ENCODE measurements at places on chromosomes 1 and 21. TPM values are rescaled to one million over a fixed set of nuclear protein-coding genes. Genes with fewer than 3 reads are reported as not detected.

GRCh38 chr1:116997066-116997465, 4.5 kb upstream of the CD101 start:
- no peaks in the 10 kb centered on the region for H3K4me1 ChIP-seq
- no peak for DNase-seq
- H3K36me3 ChIP-seq: no peaks in the 10 kb centered on the region
- peak overlapping the region; percentile 48 for H3K27ac ChIP-seq
- H3K27me3 ChIP-seq: no peaks in the 10 kb centered on the region

DNA sequence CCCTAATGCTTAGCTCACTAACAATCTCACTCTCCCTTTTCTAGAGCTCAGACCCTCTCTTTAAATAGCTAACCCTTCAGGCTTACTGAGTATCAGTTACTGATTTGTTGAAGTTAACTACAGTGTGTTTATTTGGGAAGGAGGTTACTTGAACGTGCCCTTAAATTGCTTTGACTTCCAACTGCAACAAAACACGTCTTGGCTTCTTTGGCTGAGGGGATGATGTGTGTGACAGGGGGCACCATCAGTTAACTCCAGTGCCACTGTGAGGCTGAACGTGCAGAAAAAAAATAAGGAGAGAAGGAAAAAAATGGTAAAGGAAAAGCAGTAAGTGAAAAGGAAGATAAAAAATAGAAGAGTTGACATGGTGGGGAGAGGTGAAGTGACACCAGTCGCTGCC, 75.1 kb upstream of the NRIP1 start:
- H3K27me3 ChIP-seq: no peaks in the 10 kb centered on the region
- DNase-seq: no peak
- peaks cover 37% of the 10 kb centered on the region for H3K4me1 ChIP-seq
- no peaks in the 10 kb centered on the region for H3K36me3 ChIP-seq
- no peak overlapping the region for H3K4me3 ChIP-seq
- H3K27ac ChIP-seq: peak overlapping the region; percentile 72

DNA sequence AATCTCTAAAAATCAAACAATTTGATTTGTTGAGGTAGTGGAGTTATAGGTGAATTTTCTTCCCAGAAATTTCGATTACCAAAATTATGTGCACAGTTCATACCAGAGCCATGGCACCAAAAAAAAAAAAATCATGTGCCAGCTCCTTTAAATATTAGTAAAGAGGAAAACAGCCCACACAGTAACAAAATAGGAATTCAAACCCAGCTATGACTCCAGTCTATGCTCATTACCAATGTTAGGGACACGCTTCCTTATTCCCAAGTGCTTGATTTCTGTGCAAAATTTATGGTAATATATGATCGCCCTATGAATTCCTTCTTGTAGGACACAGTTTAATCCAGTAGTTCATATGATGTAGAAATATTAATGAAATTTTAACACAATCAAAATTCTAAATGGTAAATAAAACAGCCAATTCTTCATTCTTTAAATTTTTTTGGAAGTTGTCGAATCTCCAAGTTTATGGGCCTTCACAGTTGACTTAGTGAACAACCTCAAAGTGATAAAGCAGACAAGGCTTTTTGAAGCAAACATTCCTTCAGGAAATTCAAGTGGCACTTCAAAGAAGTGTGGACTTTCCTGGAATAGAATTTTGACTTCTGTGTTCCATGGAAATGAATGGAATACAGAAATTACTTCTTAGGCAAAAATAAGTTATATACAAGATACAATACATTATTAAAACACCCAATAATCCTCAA, 1.9 kb downstream of the TOR1AIP2 start:
- H3K27me3 ChIP-seq: no peaks in the 10 kb centered on the region
- no peaks in the 10 kb centered on the region for H3K36me3 ChIP-seq
- H3K4me3 ChIP-seq: peak overlapping the region; percentile 0
- H3K27ac ChIP-seq: peak overlapping the region; percentile 82

DNA sequence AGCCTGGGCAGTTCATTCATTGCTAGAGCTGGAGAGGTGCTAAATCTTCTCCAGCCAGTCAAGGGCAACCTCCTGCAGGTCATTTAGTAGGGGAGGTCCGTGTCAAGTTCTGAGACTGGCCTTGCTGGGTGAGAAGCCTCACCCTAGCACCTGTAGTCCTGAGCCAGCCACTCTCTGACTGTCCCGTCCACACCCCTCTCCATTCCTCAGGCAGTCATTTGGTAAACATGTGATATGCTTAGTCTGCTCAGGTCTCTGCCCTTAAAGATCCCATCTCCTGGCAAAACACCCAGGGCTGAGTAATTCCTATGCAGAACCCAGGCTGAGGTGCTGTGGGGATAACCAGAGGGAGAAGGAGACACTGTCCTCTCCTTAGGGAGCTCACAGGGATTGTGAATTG, 13.7 kb upstream of the IGFN1 start:
- H3K4me3 ChIP-seq: no peak overlapping the region
- peak; percentile 53 for DNase-seq
- H3K27me3 ChIP-seq: peaks cover 5% of the 10 kb centered on the region
- no peak overlapping the region for H3K27ac ChIP-seq
- peaks cover 10% of the 10 kb centered on the region for H3K4me1 ChIP-seq

- H3K27ac ChIP-seq: peak overlapping the region; percentile 92
- no peak for DNase-seq
- H3K4me1 ChIP-seq: peaks cover 85% of the 10 kb centered on the region
- H3K27me3 ChIP-seq: no peaks in the 10 kb centered on the region
Observed at GRCh38 chr1:234619794-234620247, 9.8 kb upstream of the IRF2BP2 start.

GRCh38 chr1:199040076-199040905, 401.5 kb downstream of the PTPRC start:
- no peaks in the 10 kb centered on the region for H3K27me3 ChIP-seq
- H3K27ac ChIP-seq: no peak overlapping the region
- H3K4me3 ChIP-seq: no peak overlapping the region
- no peak for DNase-seq

- H3K27me3 ChIP-seq: no peaks in the 10 kb centered on the region
- DNase-seq: no peak
- H3K27ac ChIP-seq: no peak overlapping the region
- no peaks in the 10 kb centered on the region for H3K4me1 ChIP-seq
Observed at GRCh38 chr1:112982853-112983536, 27.0 kb upstream of the SLC16A1 start.

DNA sequence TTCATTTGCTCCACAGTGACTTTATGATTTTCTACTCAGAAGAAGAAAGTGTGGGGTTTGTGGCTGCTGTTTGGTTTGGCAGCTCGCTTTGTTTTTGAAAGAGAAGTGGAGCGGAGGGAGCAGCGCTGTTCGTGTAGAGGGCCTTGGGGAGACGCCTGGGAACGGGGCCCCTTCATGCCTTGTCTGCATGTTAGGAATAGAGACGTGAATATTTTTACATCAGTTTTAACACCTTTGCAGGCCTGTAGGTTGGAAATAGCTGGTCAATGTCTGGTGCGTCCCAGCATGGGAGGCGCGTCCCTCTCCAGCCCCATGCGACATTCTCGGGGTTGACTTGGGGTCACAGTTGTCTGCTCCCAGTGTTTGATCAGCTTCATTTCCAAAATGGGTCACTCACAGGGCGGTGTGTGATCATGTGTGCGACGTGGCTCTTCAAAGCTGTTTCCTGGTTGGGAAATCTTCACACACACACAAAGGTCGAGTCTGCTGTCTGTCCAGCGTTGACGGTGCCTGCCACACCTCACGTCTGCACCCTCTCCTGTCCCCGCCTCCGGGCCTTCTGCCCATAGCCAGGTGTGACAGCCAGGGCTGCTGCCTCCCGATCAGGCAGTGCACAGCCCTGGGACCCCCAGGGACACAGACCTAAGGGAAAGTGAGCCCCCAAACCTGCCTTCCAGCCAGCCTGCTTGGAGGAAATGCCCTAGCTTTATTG, 149.2 kb downstream of the PSMG1 start:
- DNase-seq: peak; percentile 67
- H3K4me1 ChIP-seq: peaks cover 28% of the 10 kb centered on the region
- peak overlapping the region; percentile 56 for H3K27ac ChIP-seq

- no peak overlapping the region for H3K4me3 ChIP-seq
- DNase-seq: no peak
- no peak overlapping the region for H3K27ac ChIP-seq
- no peaks in the 10 kb centered on the region for H3K36me3 ChIP-seq
Observed at GRCh38 chr1:232422898-232423297, 207.0 kb downstream of the SIPA1L2 start.

- DNase-seq: no peak
- no peaks in the 10 kb centered on the region for H3K27me3 ChIP-seq
- H3K27ac ChIP-seq: no peak overlapping the region
- no peaks in the 10 kb centered on the region for H3K36me3 ChIP-seq
- no peak overlapping the region for H3K4me3 ChIP-seq
- no peaks in the 10 kb centered on the region for H3K4me1 ChIP-seq
Observed at GRCh38 chr1:180994262-180994661, 28.4 kb downstream of the STX6 start.

GRCh38 chr21:44400791-44401385, 47.5 kb downstream of the TRPM2 start:
- DNase-seq: peak; percentile 2
- H3K36me3 ChIP-seq: no peaks in the 10 kb centered on the region
- no peak overlapping the region for H3K27ac ChIP-seq
- no peaks in the 10 kb centered on the region for H3K4me1 ChIP-seq
- no peaks in the 10 kb centered on the region for H3K27me3 ChIP-seq
- H3K4me3 ChIP-seq: no peak overlapping the region

- no peak for DNase-seq
- H3K4me1 ChIP-seq: no peaks in the 10 kb centered on the region
- H3K4me3 ChIP-seq: no peak overlapping the region
- peaks cover 2% of the 10 kb centered on the region for H3K27me3 ChIP-seq
- no peak overlapping the region for H3K27ac ChIP-seq
Observed at GRCh38 chr1:112335351-112335750, 60.7 kb upstream of the CTTNBP2NL start.

- H3K27ac ChIP-seq: peak overlapping the region; percentile 84
- peaks cover 6% of the 10 kb centered on the region for H3K4me1 ChIP-seq
- H3K27me3 ChIP-seq: no peaks in the 10 kb centered on the region
- peak; percentile 76 for DNase-seq
- no peaks in the 10 kb centered on the region for H3K36me3 ChIP-seq
Observed at GRCh38 chr1:51329443-51330325, 678 bp downstream of the TTC39A start.

DNA sequence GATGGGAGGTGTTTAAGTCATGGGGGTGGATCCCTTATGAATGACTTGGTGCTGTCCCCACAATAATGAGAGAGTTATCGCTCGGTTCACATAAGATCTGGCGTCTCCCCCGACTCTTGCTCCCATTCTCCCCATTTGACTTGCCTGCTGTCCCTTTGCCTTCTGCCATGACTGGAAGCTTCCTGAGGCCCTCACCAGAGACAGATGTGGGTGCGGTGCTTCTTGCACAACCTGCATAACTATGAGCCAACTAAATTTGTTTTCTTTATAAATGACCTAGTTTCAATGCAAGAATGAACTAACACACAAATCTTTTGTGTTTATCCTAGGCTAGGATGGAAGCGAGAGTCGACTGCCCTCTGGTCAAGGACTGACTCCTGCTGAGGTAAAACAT, 31.2 kb upstream of the CDC14A start:
- H3K4me3 ChIP-seq: no peak overlapping the region
- peak overlapping the region; percentile 78 for H3K27ac ChIP-seq
- DNase-seq: no peak

DNA sequence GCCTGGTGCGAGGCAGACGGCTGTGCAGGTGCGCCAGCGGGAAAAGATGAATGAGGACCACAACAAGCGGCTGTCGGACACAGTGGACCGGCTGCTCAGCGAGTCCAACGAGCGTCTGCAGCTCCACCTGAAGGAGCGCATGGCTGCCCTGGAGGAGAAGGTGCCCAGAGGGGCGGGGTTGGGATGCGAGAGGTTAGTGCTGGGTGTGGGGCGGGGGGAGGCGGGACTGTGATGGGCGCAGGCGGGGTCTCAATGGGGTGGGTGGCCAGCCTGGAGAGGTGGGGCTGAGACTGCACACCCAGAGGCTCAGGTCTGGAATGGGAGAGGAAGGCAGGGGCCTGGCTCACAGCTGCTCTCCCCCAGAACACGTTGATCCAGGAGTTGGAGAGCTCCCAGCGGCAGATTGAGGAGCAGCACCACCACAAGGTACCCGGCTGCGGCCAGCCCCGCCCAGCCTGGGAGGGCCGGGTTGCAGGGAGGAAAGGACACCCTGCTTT, 22.3 kb downstream of the PPFIA4 start:
- H3K27ac ChIP-seq: no peak overlapping the region
- peaks cover 13% of the 10 kb centered on the region for H3K4me1 ChIP-seq
- H3K36me3 ChIP-seq: no peaks in the 10 kb centered on the region

- DNase-seq: no peak
- H3K4me3 ChIP-seq: no peak overlapping the region
Observed at GRCh38 chr1:176603696-176604095, 140.7 kb downstream of the PAPPA2 start.

GRCh38 chr1:153539395-153540093, 1.2 kb downstream of the S100A5 start:
- no peak overlapping the region for H3K4me3 ChIP-seq
- H3K36me3 ChIP-seq: no peaks in the 10 kb centered on the region
- H3K27me3 ChIP-seq: no peaks in the 10 kb centered on the region
- H3K27ac ChIP-seq: no peak overlapping the region

DNA sequence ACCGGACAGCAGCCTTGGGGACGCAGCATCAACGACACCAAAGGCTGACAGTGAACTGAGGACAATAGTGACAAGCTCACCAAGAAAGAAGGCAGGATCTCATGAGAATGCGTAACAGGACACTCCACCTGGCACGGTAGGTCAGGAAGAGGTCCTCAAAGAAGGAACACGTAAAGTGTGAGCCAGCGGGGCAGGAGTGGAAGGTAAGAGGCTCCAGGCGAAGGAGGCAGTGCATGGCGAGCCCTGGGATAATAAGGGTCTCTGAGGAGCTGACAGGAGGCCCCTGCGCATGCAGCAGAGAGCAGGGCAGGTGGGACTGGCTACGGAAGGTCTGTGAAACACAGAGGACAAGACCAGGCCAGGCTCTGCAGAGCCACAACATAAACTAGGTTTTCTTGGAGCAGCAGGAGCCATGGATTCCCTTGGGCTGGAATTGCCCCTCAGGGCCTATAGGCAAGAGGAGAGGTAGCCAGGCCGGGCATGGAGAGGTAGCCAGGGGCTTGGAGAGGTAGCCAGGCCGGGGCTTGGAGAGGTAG, 8.2 kb downstream of the LSS start:
- no peak for DNase-seq
- H3K27ac ChIP-seq: no peak overlapping the region
- H3K27me3 ChIP-seq: no peaks in the 10 kb centered on the region
- H3K4me1 ChIP-seq: no peaks in the 10 kb centered on the region

- peak; percentile 85 for DNase-seq
- no peaks in the 10 kb centered on the region for H3K36me3 ChIP-seq
- H3K4me1 ChIP-seq: peaks cover 11% of the 10 kb centered on the region
- H3K27ac ChIP-seq: peak overlapping the region; percentile 86
- no peaks in the 10 kb centered on the region for H3K27me3 ChIP-seq
- H3K4me3 ChIP-seq: no peak overlapping the region
Observed at GRCh38 chr1:109877317-109877771, 33.3 kb upstream of the CSF1 start.

INSRR gene
- total RNA-seq: not detected

NECTIN4 gene
- 7.0 TPM for total RNA-seq

HPCAL4 gene
- total RNA-seq: 15.8 TPM

C2CD4D gene
- 0.72 TPM for total RNA-seq

SYT2 gene
- 0.64 TPM for total RNA-seq

NRIP1 gene
- 62.4 TPM for total RNA-seq

ST6GALNAC5 gene
- total RNA-seq: 3.6 TPM

IFNLR1 gene
- 5.8 TPM for total RNA-seq

Data from hepatocyte (in vitro differentiated cells).